ENCODE measurements at places on chromosomes 4 and X. TPM values are rescaled to one million over a fixed set of nuclear protein-coding genes. Genes with fewer than 3 reads are reported as not detected.

TRO gene
- 2.6 TPM for total RNA-seq

CENPE gene
- total RNA-seq: 29.8 TPM

ADGRA3 gene
- total RNA-seq: 23.1 TPM

ASB12 gene
- not detected for total RNA-seq

SLC30A9 gene
- 44.7 TPM for total RNA-seq

TCEAL2 gene
- total RNA-seq: not detected

F11 gene
- not detected for total RNA-seq

Data from activated CD4-positive, alpha-beta T cell treated with anti-CD3 and anti-CD28 coated beads, Interleukin-2, amount 10 ng/mL, durations not matched to agents 24 days and 14 days (primary cell).